ENCODE measurements at places on chromosomes 11 and 22. TPM values are rescaled to one million over a fixed set of nuclear protein-coding genes. Genes with fewer than 3 reads are reported as not detected.

SCGB2A2 gene
- not detected for total RNA-seq

GAL3ST1 gene
- total RNA-seq = 0.17 TPM

DBX1 gene
- not detected for total RNA-seq

BTBD18 gene
- not detected for total RNA-seq

PHOX2A gene
- not detected for total RNA-seq

CARD18 gene
- not detected for total RNA-seq

BRSK2 gene
- 0.33 TPM for total RNA-seq

OR10D3 gene
- total RNA-seq = not detected

E2F8 gene
- not detected for total RNA-seq

PAMR1 gene
- total RNA-seq = 159 TPM

SCGB1C1 gene
- total RNA-seq = not detected

CDC42BPG gene
- 0.33 TPM for total RNA-seq

SLC22A12 gene
- not detected for total RNA-seq

MPEG1 gene
- total RNA-seq = not detected

ENDOD1 gene
- total RNA-seq = 33.4 TPM

RIMBP3B gene
- under 0.01 TPM for total RNA-seq

EMID1 gene
- total RNA-seq = 0.50 TPM

GRM5 gene
- total RNA-seq = under 0.01 TPM

MMP3 gene
- 47.1 TPM for total RNA-seq

AQP11 gene
- 11.2 TPM for total RNA-seq

GNAZ gene
- total RNA-seq = 1.3 TPM

MMP27 gene
- 0.17 TPM for total RNA-seq

PCNX3 gene
- 11.0 TPM for total RNA-seq

KCNQ1OT1 gene
- total RNA-seq = 1.8 TPM

PIWIL4 gene
- 3.3 TPM for total RNA-seq

NCR3LG1 gene
- 4.5 TPM for total RNA-seq

CCDC87 gene
- 0.33 TPM for total RNA-seq

NAALAD2 gene
- 0.77 TPM for total RNA-seq

NLRP10 gene
- 0.26 TPM for total RNA-seq

OR2D2 gene
- total RNA-seq = 0.33 TPM

KRTAP5-7 gene
- total RNA-seq = 0.17 TPM

CST6 gene
- 1.8 TPM for total RNA-seq

P4HA3 gene
- 4.1 TPM for total RNA-seq

OR2AG2 gene
- total RNA-seq = under 0.01 TPM

OR10A2 gene
- not detected for total RNA-seq

SMIM38 gene
- total RNA-seq = 0.51 TPM

PRODH gene
- not detected for total RNA-seq

FXYD6 gene
- 8.0 TPM for total RNA-seq

NTM gene
- total RNA-seq = 9.2 TPM

SEPTIN3 gene
- 0.33 TPM for total RNA-seq

SHANK3 gene
- total RNA-seq = 0.26 TPM

LARGE1 gene
- 15.2 TPM for total RNA-seq
